RPMI7951 (cell line): ENCODE measurements at places on chromosomes 12 and 14.

DNA sequence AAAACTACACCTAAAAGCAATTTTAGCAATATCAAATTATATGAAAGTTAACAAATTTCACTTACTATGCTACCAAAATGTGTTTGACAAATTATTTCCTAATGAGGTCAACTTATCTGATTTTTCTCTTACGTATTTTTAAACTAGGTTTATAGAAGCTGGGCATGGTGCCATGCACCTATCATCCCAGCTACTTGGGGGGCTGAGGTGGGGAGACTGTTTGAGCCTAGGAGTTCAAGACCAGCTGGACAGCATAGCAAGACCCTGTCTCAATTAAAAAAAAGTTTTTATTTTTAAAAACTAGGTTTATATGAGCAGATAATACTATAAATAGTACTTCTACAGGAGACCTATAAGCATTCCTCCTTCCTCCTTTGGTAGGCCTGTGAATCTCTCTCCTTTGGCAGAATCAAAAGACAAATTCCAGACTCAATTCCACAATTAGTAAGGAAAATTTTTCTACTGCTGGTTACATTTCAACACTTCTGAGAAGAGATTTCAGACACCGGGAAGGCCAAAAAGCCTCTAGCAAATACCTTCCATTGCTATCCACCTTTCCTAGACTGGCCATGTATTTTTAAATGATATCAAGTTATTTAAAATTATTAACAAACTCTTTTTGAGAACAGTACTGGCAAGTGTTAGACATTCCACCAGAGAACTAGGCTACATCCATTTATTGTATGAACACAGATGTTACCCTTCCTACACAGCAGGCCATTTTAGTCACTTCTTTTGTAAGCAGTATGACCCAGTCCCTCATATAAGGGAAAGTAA lies 34.4 kb downstream of the CDK17 start:
- DNase-seq, result no peak

DNA sequence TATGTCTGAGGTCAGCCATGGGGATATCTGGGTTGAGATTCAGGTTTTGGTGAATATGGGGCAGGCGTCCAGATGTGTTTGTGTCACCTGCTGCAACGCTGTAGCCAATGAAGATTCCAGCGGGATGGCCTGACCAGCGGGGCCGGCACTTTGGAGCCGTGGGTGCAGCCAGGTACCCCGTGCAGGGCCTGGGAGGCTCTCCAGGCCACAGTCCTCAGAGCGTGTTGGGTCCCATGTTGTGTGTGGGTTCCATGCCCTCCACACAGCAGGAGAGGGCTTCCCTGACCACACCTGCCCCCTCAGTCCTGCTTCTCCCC lies 2.8 kb upstream of the TEX22 start:
- DNase-seq, result no peak

DNA sequence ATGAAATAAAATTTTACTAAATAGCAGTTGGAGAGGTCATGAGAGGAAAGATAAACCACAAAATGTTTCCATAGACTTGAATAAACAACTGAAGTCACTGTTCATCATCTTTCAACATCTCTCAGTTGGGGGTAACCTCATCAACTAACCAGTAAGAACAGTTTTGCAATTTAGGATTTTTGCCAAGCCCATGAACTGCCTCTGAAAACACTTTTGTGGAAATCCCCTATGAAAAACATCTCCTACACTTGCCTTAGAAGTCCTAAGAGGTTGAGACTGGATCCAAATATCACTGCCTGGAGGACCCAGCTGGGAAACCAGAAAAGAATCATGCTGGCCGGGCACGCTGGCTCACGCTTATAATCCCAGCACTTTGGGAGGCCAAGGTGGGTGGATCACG lies 273.1 kb downstream of the C12orf50 start:
- DNase-seq, result peak; percentile 70

- DNase-seq, result no peak
Measured at GRCh38 chr12:114738460-114739184, 54.6 kb upstream of the TBX3 start.

DNA sequence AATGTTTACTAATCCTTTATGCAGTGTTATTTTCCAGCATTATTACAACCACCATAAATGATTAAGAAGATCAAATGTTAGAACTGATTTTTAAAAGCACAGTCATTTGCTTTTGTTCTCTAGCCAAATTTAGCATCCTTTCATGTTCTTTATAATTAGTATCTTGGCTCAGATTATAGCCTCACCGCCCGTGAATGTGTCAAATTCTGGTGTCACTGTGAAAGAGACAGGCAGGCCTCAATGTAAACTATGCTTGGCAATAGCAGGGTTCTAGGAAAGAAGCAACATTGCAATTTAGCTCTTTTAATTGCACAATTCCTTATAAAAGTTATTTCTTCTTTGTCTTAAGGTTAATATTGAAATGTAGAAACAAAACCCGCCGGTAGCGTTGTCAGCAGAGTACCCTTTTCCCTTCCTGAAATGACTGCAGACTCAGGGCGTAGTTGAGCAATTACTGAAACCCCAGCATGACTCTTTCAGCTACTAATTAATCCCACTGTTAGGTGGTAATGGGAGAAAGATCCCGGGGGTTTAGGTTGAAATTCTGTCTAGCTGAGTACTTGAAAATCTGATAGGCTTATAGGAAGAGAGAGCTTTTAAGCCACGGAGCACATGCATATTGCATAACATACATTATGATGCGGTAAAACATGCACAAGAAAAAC lies 1600.5 kb upstream of the SEL1L start:
- no peak for DNase-seq

DNA sequence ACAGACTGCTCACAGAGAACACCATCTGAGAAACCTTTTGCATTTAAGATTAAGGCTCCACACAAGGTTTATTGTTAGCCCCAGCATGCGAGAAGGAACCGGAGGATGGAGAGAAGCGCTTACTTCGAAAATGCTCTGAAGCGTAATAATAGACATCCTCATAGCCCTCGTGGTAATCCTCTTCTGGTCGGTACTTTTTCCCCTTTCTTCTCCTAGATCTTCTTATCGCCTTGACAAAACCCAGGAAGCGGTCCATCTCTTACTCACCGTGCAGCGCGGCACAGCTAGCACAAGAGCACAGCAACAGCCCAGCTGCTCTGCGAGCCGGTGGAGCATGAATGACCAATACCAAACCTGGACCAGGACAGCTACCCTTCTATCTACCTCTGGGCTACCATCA lies 125.1 kb upstream of the GRIP1 start:
- DNase-seq, result no peak

GRCh38 chr12:90074086-90074485 lies 365.4 kb upstream of the ATP2B1 start:
- no peak for DNase-seq

DNA sequence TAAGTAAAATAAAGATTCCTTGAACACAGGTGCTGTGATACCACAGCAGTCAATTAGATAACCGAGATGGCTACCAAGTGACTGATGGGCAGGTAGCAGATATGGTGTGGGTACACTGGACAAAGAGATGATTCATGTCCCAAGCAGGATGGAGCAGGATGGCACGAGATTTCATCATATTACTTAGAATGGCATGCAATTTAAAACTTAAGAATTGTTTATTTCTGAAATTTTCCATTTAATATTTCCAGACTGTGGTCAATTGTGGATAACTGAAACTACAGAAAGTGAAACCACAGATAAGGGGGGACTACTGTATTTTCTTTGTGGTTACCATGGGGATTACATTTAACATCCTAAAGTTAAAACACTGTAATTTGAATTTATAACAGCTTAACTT lies 7.5 kb upstream of the ZFP36L1 start:
- no peak for DNase-seq

DNA sequence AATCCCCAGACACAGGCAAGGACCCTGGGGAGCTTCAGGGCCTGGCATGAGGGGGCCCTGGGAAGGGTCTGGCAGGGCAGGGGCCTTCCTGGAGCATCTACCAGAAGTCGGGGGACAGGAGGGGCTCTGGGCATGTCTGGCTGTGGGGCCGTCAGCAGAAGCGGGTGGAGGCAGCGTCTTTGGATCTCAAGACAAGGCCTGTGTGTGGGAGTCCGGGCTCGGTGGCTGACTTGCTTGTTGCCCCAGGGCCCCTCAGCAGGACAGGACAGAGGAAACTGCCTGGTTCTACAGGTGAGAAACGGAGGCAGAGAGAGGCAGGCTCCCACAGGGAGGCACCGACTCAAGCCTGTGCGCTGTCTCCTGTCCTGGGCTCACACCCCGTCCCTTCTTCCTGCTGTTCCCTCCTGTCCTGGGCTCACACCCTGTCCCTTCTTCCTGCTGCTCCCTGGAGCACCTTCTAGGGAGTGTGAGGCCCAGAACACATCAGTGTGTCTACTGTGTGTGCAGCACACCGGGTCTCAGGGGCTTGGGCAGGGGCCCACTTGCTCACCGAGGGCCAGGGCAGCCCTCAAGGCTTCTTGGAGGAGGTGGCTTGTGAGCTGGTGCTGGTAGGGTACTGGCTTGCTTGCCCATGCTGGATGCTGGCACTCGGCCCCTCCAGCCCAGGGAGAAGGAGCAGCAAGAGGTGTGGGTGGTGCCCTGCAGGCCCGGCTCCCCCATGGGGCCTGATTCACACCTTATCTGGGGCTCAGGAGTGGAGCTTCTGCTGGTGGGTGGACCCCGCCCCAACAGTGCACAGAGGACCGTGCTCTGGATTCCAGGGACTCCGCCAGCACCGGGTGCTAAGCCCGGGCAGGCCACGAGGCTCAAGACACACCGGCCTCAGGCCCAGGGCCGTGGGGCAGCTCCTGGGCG lies 14.9 kb downstream of the ASPG start:
- no peak for DNase-seq
